Hematopoietic multipotent progenitor cell treated with erythropoietin and hydrocortisone succinate and interleukin-3 and kit ligand, for 6 days (in vitro differentiated cells): ENCODE measurements at places on chromosomes 2 and 18.
A peak's percentile ranks its signal among the peaks of the same experiment; 100 is the strongest.

- no peak for DNase-seq
Observed at GRCh38 chr2:181197140-181197760, 216.8 kb downstream of the UBE2E3 start.

GRCh38 chr2:42953216-42953615, 160.8 kb upstream of the HAAO start:
- DNase-seq: peak; percentile 74

GRCh38 chr2:13745330-13745729, 887.2 kb upstream of the LRATD1 start:
- no peak for DNase-seq

GRCh38 chr2:107020392-107020791, 134.4 kb upstream of the ST6GAL2 start:
- no peak for DNase-seq
